Left forelimb (tissue), 1 donor: ENCODE measurements at places on chromosomes 12 and 14.

GRCh38 chr14:23829736-23830471, 123.7 kb upstream of the DHRS4 start:
- DNase-seq: no peak

DNA sequence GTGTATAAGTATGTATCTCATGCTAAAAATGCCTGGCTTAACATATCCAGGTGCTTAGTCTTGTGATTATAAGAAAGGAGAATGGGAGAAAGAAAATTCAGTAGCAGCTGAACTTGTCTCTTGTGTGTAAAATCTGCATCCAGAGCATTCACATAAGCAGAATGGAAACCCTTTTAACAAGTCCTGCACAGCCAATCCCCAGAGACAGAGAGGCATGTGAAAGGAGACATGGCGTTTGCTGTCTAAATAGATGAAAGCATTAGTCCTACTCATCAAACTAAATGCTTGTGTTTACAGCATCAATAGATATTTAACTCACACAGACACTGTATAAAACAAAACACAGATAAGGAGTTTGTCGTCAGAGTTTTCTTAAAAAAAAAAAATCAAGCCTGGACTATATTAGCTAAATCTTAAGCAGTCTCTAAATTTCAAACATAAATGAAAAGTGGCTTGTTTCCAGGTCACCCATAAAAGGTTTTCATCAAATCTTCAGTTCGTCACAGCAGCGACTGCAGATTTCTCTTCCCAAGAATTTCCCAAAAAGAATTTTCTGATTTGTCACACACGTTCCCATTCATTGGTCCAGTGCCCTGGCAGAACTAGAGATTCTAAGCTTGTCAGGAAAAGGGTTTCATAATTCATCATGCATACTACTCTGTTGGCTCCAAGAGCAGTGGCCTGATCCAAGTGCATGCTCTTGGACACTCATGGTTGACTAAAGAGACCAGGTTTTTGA, 249.2 kb downstream of the BTG1 start:
- DNase-seq: no peak

DNA sequence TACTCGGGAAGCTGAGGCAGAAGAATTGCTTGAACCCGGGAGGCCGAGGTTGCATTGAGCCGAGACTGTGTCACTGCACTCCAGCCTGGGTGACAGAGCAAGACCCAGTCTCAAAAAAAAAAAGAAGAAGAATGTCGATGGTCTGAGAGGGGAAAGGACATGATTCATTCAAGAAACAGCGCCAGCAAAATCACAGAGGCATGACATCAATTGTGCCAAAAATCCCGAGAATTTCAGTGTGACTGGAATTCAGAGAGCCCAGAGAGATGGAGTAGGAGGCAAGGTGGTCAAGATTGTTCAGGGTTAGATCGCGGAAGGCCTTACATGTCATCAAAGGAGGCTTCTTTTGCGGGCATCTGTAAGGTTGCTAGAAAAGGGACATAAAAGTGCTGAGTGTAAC, 483.3 kb downstream of the VRK1 start:
- no peak for DNase-seq

- no peak for DNase-seq
These were observed 41.9 kb downstream of the STX2 start for GRCh38 chr12:130796985-130797686.

- no peak for DNase-seq
These were observed 292.6 kb downstream of the C12orf75 start for GRCh38 chr12:105622846-105623736.

DNA sequence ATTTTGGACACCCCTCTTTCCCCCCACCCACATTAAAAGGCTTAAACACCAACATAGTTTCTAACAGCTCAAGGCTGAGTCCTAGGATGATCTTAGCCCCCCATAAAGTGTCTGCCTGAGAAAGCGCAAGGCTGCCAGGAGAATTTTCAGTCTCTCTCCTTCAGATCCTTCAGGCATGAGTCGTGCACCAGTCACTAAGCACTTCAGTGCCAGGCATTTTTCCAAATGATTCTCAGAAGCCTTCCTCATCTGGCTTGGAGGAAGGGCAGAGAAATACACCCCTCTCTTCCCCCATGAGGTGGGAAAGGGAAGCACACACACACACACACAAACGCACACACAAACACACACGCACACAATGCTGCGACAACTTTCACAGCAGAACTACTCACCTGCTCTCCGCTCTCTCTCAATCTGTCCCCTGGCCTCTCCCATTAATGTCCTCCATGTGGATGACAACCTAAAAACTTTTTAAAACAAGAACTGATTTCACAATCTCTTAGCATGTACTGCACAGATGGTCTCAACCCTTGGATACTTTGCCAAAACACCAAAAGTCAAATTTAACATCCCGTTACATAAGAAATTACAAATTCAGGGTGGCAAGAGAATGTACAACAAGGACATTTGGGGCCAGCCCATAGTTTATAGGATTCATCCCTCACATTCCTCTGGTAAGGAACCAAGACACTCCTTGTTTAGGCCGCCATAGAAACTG, 49.8 kb downstream of the CKAP4 start:
- DNase-seq: no peak

DNA sequence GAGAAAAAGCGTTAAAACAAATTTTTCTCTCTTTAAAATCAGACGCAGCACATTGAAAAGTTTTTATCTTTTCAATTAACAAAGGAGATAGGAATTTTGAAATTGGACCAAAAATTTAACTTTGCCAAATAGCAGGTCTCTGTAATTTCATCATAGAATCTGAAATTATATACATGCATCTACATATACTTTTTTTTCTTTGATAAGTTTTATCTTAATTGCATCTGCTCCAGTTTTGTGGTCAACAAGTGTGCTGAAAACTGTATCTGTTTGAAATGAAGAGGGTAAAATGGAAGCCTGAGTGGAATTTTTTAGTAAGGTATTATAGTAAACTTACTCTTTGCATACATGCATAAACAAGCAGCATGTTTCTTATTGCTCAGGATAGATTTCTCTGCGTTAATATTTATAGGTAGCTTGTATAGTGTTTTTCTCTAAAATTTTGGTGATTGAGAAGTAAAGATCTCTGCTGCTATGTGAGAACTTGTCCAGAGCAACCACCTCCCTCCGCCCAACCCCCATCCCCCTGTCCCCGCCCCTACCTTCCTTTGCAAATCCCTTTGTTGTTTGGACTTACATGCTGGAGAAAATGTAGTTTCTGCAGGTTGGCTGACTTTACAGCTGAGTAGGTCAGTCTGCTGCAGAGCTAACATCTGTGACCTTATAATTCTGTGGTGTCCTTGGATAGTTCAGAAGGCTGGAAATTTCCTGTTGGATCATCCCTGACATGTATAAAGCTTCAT, 64.6 kb downstream of the VRK1 start:
- no peak for DNase-seq

- DNase-seq: no peak
These were observed 197.4 kb upstream of the ARID2 start for GRCh38 chr12:45532113-45532512.

- peak; percentile 30 for DNase-seq
These were observed 72.1 kb upstream of the DIO3 start for GRCh38 chr14:101489092-101489760.

GRCh38 chr12:94112121-94112520, 36.3 kb upstream of the PLXNC1 start:
- DNase-seq: no peak

DNA sequence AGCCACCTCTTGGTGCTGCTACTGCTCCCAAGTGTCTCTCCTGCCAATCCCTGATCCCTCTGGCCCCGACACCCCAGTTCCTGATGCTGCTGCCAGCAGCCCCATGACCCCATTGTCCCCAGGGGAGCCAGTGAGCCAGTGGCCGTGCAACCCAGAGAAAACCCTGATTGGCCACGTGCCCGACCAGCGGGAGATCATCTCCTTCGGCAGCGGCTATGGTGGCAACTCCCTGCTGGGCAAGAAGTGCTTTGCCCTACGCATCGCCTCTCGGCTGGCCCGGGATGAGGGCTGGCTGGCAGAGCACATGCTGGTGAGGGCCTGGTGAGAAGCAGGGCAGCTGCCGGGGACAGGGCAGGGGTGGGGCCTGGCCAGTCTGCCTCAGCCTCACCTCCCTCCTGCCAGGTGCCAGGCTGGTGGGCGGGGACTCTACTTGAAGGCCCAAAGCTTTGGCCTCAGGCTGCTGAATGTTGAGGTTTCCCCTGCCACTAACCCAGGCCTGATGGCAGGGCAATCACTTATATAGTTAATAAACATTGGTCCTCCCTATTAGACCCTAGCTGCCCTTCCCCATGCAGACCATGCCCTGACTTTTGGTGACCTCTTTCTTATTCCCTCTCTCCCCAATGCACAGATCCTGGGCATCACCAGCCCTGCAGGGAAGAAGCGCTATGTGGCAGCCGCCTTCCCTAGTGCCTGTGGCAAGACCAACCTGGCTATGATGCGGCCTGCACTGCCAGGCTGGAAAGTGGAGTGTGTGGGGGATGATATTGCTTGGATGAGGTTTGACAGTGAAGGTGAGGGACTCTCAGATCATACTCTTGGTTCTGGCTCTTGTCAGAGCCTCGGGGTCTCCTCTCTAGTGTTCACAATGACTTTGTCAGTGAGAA, 5.1 kb downstream of the PCK2 start:
- no peak for DNase-seq

- DNase-seq: no peak
These were observed 7.3 kb upstream of the CS start for GRCh38 chr12:56307221-56307965.

DNA sequence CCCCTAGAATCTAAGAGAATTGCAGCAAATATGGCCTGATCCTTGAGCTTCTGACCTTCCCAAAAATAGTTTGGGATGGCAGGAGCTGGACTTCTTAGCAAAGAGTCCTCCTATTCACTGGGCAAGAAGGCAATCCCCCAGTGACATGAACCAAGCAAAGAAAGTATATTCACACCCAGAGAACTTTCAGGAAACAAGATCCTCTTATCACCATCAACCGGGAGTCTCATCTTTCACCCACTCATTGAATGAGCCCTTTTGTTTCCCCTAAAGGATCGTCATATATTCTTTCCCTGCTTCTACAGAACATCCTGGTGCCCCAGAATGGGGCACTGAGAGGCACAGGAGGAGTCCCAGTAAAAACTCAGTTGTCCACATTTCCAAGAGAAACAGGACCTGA, 19.7 kb downstream of the SPTB start:
- no peak for DNase-seq

DNA sequence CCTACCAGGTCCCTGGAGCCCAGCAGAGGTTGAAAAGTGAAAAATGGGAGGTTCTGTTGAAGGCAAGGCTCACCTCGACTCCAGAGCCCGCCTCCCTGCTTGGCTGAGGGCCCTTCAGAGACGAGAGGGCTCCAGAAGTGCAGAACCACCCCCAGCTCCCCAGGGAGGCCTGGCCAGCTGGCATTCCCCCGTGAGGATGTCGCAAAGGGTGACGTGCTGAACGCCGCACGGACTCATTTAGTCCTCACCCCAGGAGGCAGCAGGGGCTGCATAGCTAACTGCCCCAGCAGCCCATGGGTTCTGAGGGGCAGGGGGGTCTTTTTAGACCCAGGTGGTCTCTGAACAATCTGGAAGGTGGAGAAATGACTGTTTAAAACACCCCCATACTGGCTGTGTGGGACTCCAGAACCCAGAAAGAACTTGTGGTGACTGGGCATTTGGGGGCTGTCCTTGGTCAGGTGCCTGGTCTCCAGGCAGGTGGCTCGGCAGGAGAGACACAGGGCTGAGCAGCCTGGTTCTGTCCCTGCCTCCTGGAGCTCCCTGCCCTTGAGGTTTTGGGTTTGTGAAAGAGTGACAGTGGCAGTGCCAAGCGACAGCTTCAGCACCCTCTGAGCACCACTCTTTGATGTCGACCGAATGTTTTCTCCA, 32.0 kb downstream of the ANAPC7 start:
- no peak for DNase-seq

- no peak for DNase-seq
These were observed 104.0 kb upstream of the SLC16A7 start for GRCh38 chr12:59491877-59492276.

- DNase-seq: no peak
These were observed 98.6 kb downstream of the SLC6A15 start for GRCh38 chr12:84813780-84814663.

GRCh38 chr14:38716926-38717325, 386.1 kb downstream of the SEC23A start:
- DNase-seq: no peak

- no peak for DNase-seq
These were observed 907.0 kb downstream of the BCL11B start for GRCh38 chr14:98364961-98365360.

GRCh38 chr14:63713058-63713457, 14.8 kb downstream of the SGPP1 start:
- no peak for DNase-seq

GRCh38 chr14:54465654-54466053, 23.1 kb downstream of the GMFB start:
- no peak for DNase-seq

DNA sequence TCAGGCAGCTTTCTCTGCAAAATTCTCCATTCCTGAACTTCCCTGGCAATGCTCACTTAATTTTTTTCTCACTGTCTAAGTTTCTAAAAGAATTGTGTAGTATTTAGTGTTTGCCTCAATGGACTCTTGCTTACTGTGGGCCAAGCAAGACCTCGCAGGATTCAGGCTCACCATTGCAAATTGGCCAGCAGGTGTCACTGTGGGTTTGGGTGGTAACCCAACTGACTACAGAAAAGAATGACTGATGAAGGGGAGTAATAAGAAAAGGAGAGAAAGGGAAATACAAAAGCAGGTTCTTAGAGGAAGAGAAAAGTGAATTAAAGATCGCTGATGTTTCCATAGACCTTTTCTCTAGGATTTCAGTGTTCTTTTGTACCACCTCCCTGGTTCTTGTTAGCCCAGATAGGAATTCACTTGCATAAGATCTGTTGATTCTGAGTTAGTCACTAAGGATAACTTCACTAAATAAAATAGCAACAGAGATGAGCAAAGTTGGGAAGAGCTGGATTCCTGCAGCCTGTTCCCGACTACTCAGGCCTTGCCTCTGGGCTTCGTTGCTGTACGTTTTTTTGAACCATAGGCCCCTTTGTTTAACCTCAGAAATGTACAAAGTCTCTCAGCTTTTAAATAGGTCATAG, 386.5 kb upstream of the DDHD1 start:
- DNase-seq: peak; percentile 86

DNA sequence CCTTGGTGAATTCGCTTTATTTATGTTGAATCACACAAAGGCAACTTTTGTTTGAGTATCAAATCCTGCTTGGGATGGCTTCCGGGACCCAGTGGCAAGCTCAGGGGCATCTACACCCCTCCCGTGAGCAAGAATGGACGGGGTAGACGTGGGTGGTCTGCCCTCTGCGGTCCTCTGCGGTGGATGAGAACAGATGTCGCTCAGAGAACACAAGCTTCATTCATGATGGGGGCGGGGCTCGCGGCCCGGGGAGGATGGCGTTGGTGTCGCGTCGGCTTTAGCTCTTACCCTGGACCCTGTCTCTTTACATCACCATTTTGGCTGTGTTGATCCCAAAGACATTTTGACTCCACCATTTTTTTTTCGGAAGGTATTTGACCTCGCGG, 158.5 kb upstream of the RTL1 start:
- no peak for DNase-seq

DNA sequence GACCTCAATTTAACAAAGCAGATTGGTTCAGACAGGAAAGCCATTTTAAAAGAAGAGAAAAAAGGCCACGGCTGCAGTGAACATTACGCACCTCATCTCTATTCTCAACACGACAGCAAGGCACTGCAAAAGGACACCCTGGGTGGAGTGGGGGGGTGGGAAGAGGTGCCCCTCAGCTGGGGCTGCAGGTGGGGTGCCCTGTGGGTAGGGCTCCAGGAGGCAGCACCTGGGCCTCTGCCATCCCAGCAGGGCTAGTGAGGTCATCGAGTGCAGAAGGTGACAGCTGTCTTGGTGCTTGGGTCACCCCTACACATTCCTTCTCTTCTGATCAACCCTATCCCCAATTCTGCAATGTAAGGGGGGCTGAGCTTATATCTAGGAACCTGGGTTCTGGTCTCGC, 142.9 kb upstream of the PRMT8 start:
- no peak for DNase-seq

- no peak for DNase-seq
These were observed 50.5 kb upstream of the HIF1A start for GRCh38 chr14:61644834-61645233.
